Stimulated activated CD8-positive, alpha-beta memory T cell treated with anti-CD3 and anti-CD28 coated beads, Interleukin-15, amount 100 ng/mL, for 1 hour (primary cell): ENCODE measurements at places on chromosomes 3 and 15.

- no peak for DNase-seq
Observed at GRCh38 chr15:35181538-35181937, 96.4 kb upstream of the NANOGP8 start.

- DNase-seq, result no peak
Observed at GRCh38 chr15:69930754-69931153, 167.0 kb downstream of the TLE3 start.

GRCh38 chr3:40681658-40682055 is 156.9 kb downstream of the ZNF621 start:
- DNase-seq, result no peak

DNA sequence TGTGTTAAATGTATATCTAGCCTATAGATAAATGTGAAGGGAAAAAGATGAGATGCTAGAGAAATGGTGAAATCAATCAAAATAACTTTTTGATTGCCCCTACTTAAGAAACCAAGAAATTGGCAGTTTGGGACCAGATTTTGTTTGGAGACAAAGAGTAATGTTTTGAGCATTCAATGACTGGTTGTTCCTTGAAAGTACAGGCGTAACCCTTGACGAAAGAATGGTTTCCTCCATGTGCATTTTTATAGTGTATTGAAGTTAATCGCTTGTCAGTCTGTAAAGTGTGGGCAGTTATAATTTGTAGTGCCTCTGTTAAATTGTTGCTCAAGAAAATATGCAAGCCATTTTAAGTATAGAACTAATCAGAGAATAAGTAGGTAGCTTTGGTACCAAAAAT is 1.2 kb downstream of the KIF23 start:
- no peak for DNase-seq

DNA sequence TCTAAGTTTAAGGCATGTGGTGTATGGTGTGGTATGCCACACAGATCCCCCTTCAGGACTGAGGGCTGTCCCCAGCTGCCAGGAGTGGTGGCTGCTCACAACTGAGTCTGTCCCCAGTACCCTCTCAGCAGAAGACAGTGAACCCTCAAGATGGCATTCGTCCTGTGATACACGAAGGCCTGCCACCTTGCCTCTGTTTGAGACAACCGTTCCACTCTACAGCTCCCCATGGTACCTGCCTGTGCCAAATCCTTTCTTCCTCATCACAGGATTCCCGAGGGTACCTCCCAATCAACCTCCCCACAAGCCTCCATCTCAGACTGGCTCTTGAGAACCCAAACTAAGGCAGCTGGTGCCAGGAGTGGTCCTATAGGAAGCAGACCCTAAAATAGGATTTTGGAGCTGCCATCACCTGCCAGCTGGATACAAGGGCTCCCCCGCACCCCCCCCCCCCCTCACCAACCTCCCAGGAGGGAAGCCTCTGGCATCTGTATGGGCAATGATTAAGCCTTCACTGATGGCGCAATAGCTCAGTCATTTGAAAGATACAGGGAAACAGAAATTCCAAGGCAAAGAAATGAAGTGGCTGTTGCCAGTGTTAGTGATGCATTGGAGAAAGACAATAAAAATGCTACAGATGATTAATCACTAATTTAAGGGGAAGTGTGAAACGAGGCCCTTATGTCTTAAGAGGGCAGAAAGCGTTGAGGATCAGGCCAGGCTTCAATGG is 230.0 kb upstream of the LYSMD4 start:
- no peak for DNase-seq

GRCh38 chr3:119376758-119377157 is 82.6 kb downstream of the ARHGAP31 start:
- no peak for DNase-seq

GRCh38 chr3:117408811-117409210 is 699.2 kb downstream of the TUSC7 start:
- no peak for DNase-seq

DNA sequence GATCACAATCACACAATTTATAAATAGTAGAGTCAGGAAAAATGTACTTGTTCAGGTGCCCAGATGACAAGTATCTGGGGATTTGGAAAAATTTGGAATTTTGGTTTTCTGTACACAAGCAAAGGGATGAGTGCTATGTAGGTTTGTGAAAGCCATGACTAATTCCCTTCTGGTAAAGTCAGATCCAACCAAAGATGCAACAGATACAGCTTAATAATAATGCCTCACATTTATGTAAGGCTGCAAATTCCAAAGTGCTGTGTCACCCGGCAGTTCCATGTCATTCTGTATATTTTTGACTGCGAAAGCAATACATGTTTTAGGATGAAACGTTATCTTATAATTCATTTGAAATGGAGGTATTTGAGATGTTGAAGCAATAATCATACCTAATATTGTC is 102.7 kb upstream of the AGBL1 start:
- no peak for DNase-seq

DNA sequence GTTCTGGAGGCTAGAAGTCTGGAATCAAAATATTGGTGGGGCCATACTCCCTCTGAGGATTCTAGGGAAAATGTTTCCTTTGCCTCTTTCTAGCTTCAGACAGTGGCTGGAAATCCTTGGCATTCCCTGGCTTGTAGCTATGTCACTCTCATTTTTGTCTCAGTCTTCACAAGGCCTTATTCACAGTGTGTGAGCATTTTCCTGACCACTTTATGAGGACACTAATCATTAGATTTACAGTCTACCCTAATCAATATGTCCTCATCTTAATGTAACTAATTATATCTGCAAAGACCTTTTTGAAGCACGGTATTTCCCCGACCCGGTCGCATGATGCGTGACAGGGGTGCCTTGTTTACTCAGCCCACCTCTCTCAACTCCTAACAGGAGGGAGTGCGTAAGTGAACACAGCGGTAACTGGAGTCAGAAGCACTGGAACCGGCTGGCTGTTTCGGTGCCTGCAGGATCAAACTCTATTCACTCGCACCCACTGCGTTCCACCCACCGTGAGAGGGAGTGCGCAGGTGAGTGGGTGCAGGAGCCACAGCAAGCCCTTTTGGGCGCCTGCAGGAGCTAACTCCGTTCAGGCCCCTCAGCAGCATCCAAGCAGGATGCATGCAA is 155.0 kb downstream of the EPHA3 start:
- DNase-seq, result no peak

GRCh38 chr3:51539291-51539941 is 897 bp downstream of the RAD54L2 start:
- DNase-seq, result no peak

DNA sequence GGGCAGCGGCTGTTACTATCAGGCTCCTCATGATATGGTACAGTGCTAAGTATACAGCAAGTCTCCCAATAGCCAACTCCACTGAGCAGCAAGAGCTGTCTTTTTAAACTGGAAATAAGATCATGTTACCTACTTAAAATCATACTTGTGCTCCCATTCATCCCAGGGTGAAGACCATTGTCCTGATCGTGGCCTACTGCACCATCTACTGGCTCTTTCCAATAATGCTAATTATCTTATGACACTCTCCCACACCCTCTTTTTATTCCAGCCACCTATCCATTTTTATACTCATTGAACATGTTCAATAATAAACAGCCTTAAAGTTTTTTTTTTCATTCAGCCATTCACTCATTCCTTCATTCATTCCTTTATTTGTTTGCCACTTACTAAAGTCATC is 117.7 kb downstream of the GBE1 start:
- no peak for DNase-seq

- no peak for DNase-seq
Observed at GRCh38 chr15:67824197-67824968, 926 bp upstream of the SKOR1 start.

DNA sequence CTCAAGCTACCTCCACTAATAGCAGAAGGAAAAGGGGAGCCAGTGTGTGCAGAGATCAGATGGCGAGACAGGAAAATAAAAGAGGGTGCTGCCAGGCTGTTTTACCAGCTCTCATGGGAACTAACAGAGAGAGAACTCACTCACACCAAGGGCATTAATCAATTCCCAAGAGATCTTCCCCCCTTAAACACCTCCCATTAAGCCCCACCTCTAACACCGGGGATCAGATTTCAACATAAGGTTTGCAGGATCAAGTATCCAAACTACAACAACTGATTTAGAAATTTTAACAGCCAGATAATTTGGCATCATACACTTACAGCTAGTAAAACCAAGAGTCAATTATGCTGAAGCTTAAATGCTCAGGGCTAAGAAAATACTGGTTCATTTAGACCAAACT is 18.9 kb downstream of the CD200 start:
- no peak for DNase-seq

DNA sequence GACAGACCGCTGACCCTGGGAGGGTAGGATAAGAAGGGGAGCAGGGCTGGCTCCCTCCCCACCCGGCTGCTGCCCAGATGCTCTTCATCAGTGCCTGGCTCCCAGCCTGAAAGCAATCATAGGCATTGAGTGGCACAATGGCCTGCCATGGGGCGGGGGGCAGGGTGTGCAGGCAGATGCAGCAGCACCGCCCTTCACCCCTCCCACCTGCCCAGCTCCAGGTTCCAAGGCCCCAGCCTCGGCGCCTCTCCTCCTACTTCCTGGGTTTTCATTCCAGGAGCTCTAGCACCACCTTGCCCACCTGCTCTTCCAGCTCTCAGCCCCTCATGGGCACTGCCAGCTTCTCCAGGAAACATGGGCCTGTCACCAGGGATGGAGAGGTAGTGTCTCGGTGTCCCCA is 101.7 kb downstream of the MEGF11 start:
- DNase-seq, result no peak

- no peak for DNase-seq
Observed at GRCh38 chr3:15496341-15496664, 25.2 kb downstream of the COLQ start.

DNA sequence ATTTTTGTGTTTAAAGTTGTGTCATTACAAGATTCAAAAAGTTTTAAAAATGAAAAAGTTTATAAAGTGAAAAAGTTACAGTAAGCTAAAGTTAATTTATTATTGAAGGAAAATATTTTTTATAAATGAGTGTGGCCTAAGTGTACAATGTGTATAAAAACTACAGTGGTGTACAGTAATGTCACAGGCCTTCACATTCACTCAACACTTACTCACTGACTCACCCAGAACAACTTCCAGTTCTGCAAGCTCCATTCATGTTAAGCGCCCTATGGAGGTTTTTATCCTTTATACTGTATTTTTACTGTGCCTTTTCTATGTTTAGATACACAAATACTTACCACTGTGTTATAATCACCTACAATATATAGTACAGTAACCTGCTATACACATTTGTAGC is 76.3 kb downstream of the DTWD1 start:
- no peak for DNase-seq

- no peak for DNase-seq
Observed at GRCh38 chr3:185251272-185251671, 2.6 kb downstream of the EHHADH start.

- no peak for DNase-seq
Observed at GRCh38 chr15:52677593-52678467, 1.4 kb downstream of the ATOSA start.

DNA sequence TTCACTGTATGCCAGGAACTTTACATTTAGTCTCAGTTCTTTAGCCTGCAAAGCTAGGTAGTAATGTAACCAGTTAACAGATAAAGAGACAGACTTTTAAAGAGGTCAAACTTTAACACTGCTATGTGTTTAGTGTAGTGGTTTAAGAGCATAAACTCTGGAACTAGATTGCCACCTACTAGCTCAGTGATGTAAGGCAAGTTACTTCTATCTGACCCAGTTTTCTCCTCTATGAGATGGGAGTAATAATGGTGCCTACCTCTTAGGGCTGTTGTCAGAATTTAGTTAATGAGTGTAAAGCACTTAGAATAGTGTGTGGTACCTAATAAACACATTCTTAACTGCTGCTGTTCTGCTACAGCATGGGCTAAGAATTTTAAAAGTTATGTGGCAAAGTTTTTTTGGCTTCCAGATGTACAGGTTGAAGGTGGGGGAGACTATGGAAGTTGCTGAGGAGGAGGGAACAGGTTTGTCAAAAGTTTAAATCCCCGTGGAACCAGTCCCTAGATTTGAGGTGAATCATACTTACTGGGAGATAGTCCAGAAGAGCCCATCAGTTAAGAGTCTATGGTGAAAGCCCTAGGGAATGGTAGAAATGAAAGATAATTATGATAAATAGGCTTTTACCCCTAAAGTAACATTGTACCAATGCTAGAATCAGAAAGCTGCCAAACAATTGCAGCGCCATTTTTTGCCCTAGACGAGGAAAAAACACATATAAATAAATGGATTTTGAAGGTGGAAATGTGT is 13.9 kb downstream of the TSC22D2 start:
- DNase-seq, result no peak

- no peak for DNase-seq
Observed at GRCh38 chr3:195865752-195866151, 42.6 kb downstream of the TNK2 start.

DNA sequence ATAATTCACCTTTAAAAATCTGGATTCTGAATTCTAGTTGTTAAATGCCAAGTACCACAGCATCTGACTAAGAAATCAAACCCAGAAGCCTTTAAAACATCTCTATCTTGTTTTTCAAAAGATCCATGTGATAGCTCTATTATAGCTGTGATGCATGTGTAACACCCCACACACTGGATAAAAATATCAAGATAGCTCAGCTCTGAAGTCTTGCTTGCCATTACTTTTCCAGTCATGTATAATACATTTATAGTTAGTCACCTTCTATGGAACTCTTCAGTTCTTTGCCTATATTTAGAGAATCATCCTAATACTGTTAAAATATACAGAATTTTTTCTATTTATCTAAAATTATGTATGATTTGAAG is 11.6 kb downstream of the ARPP19 start:
- DNase-seq, result no peak

GRCh38 chr3:194368918-194369317 is 625 bp downstream of the LRRC15 start:
- DNase-seq, result no peak

- no peak for DNase-seq
Observed at GRCh38 chr3:167330993-167331785, 48.9 kb downstream of the ZBBX start.

GRCh38 chr3:171622126-171622525 is 161.9 kb upstream of the TNIK start:
- no peak for DNase-seq

DNA sequence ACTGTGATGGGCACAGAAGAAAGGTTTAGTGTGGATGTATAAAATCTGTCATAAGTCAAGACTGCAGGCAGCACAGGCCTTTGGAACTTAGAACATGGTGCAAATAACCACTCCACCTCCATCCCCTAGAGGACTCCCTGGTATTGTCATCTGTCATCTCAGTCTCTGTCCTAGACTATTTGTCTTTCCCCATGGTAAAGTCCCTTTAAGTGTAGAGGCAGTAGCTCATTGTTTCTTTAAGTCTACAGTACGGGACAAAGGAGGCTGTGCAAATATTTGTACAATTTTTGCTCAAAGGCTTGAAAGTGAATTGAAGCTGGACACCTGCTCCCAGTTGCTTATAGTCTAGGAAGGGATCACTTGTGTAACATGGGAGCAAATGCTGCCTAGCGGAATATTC is 3.2 kb upstream of the PXYLP1 start:
- DNase-seq, result no peak
